NCI-H1048 (cell line): ENCODE measurements at places on chromosomes 3 and 15.

GRCh38 chr3:71064291-71064955 lies 519.1 kb downstream of the FOXP1 start:
- no peak for DNase-seq

- DNase-seq = no peak
Observed at GRCh38 chr3:72768006-72768441, 80.2 kb downstream of the SHQ1 start.

DNA sequence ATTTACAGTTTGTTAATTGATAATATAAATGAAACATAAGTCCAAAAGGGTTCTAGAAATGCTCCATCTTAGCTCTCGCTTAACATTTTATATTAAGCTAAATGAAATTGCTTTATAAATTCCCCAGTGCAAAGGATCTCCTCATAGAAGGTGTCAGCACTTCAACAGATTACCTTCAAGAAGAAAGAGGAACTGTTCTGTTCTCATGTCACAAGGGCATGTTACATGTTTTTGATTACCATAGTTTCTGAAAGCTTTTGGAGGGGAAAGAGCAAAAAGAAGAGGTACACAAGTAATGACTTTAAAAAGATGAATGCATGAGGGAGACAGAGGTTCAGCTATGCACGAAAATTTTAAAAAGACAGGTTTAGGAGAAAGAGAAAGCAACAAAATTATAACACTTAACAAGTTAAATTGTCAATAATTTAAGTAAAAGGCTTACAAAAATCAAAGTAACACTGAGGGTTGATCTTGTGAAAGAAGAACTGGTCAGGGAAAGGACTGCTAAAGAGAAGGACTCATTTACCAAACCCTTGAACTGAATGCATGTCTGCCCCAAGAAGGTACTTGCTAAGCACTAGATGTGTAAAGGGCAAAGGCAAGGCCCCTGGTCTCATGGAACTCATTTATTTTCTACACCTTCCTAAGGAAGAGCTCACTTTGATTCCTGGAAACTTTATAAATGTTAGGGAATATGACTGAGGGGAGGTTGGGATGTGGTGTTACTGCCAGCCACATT lies 45.1 kb downstream of the CCDC191 start:
- DNase-seq = no peak

DNA sequence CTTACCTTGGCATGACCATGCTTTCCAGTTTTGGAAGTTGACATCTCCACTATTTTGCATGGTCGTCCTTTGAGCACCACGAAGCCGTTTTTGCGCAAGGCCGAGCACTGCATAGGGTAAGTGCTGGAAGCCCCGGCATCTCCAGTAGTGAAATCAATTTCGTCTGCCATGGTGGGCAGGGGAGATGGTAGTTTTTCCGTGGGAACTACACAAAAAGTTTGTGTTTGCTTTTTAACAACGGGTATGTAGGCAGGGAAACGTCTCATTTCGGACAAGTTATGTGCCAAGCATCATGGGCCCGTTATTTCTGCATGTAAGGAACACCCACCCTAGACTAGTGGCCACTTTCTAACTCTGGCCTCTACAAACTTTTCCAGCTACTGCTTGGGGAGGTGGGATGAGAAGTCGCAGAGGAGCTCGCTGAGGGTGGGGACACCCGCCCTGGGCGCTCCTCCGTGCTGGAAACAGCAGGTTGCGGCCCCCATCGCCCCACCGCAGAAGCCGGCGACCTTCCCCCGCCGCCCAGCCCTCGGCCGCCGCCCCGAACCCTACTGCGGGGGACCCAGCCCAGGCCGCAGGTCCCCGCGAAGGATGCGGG lies 701 bp downstream of the EIF5A2 start:
- no peak for DNase-seq

- DNase-seq = no peak
Observed at GRCh38 chr3:187210545-187211327, 13.4 kb downstream of the RTP1 start.

- DNase-seq = no peak
Observed at GRCh38 chr3:195566797-195567196, 16.9 kb downstream of the APOD start.

GRCh38 chr3:138875754-138876664 lies 41.3 kb upstream of the PIK3CB start:
- DNase-seq = no peak

DNA sequence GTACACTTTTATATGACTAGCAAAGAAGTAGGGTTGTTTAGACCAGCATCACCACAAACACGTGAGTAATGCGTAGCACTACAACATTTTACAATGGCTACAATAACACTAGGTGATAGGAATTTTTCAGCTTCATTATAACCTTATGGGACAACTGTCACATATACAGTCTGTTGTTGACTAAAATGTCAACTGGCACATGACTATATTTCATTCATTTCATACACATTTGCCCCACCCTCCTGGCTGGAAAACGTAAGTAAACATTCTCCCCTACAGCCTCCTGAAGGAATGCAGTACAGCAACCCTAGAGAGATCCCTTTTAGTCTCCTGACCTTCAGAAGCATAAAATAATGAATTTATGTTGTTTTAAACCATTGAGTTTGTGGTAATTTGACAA lies 16.2 kb downstream of the RIOX2 start:
- DNase-seq = no peak

DNA sequence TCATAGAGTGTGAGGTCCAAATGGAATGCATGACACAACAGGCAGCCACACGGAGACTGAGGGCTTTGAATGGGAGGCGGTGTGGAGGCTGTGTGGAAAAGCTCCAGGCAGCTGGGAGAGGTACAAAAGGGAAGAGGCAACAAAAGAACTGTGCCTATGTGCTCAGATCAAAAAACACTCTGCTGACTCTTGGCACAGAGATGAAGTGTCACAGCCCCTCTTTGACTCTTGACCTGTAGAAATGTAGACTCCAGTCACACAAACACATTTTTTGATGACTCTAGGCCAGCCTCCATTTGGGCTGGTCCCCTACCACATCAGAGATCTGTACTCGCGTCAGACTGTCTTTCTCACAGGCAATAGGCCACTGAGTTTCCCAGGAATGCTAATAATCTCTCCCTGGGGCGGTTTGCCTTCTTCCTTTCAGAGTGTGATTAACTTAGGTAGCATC lies 456.0 kb downstream of the TUSC7 start:
- DNase-seq = no peak

DNA sequence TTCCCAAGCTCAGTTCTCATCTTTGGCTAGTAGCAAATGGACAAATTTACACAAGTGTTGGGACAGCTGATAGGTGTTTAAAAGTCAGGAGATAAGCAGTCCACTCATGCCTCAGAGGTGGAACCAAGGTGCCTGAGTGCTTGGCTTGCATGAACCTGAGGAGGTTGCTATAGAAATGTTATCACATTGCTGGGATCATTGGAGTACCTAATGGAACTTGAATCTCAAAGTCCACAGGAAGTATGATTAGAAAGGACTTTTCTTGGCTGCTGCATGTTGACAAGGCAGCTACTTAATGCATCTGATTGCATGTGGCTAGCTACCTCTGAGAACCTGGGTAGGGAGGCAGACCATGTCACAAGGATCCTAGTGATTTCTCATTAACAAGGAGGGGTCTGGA lies 39.5 kb upstream of the C3orf80 start:
- no peak for DNase-seq

DNA sequence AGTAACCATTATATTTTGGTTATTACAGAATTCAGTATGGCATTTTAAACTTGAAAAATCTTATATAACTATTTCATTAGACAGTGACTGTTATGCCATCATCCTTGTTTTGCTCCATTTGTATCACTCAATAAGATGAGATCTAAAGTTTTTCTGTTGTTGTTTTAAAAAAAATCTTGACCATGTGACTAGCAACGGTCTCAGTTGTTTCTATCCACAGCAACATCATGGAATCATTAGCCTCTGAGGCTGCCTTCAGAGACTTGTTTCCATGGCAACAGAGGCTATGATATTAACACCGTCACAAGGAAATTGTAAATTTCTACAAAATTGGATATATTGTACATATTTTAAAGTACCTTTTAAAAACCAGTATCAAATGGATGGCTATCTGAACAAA lies 129.8 kb downstream of the DLG1 start:
- no peak for DNase-seq

DNA sequence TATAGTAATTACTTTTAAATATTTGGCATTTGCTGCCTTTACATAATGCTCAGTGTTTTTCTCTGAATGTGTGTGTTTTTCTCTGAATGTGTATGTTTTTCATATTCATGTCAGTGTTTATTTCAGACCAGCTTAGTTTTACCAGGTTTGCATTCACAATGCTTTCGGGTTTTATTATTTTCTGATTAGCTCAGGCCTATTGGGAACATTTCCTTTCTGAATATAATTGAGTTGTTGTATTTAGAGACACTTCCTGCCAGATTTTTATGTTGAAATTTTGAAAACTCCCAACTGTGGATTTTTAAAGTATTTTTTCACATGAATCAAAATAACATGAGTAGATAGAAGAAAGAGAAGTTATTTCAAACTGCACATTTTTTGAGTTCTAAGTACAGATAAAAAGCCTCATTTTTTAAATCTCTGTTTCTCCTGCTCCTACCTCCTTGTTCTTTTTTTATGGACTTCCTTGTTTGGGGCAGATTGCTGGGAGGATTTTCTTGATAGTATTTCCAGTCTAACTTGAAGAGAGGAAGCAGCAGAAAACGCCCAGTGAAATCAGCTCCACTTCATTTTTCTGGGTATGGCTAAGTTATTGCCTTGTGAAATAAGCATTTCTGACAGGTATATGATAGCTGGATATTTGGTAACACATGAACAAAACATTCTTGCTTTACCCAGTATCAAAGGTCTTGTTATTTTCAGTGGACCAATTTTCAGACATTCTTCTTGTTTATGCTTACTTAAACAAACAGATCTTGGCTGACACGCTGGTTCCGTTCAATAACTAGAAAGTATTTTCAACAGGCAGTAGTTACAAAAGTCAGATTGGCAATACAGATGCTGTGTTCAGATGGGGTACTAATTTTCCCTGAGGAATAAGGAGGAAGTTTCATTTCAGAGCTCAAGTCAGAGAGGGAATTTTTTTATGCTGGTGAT lies 70.7 kb downstream of the RIOX2 start:
- no peak for DNase-seq

DNA sequence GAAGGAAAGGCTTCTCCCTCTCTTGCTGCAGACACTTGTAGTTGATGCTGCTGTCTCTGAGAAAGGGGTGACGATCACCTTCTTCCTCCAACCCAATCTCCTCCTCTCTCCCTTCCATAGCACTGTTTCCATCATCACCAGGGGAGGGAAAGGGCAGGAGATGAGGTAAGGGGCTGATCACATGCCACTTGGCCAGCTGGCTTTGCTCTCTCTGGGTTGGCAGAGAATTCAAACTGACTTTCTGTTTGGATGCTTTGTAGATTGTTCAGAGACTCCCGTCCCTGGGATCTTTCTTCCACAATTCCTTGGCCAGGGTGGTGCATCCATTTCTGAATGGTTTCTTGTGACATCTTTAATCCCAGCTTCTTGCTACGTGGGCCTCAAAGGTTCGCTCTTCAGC lies 43.2 kb upstream of the ZNF148 start:
- DNase-seq = no peak

GRCh38 chr3:131847966-131848510 lies 186.8 kb downstream of the CPNE4 start:
- DNase-seq = no peak

DNA sequence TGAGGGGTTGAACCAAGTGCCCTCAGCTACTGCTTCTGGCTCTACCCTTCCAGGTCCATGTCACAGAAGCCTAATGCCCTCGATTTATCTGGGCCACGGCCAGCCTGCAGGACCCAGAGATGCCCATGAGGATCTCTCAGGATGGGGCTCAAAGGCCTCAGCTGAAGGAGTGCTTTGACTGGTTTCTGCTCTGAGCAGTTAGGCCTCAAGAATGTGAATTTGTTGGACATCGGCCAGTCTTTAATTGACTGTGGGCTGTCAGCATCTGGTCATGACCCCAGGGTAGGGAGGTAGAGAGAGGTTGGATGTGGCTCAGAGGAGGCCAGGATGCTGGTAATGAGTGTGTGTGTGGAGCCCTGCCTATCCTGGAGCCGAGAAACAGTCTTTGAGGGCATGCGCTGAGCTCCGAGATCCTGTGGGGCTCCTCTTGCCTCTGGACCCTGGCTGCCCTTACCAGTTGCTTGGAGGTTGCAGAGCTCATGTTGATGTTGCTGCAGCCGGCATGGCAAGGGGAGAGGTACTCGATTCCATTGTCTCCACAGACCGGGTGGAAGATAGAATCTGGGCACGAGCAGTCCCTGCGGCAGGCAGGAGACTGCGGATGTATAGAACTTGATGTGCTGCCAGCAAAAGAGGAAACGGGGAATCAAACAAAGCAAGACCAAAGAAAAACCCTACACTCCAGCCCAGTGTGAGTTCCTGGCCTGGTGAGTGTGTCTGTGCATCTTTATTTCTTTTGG lies 49.1 kb upstream of the RAB6B start:
- no peak for DNase-seq

GRCh38 chr3:116939091-116939490 lies 229.5 kb downstream of the TUSC7 start:
- no peak for DNase-seq

DNA sequence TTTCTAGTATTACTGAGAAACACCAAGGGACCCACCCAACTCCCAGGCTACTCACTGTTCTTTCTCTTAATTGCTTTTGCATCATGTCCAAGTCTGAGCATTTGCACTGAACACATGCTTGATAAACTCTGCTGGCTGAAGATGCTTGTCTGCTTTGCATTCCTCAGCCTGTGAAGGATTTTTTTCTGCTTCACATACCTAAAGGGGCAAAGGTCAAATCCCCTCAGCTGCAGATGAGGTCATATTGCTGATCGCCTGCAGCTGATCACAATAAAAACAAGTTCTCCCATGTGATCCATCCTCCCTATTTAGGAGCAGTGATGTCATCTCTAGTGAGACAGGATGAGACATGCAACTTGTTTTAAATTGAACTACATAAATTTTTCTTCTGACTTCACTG lies 84.6 kb upstream of the DCBLD2 start:
- DNase-seq = no peak

- no peak for DNase-seq
Observed at GRCh38 chr3:51709004-51709420, 2.1 kb downstream of the GRM2 start.

- DNase-seq = no peak
Observed at GRCh38 chr15:91319371-91320059, 219.5 kb downstream of the SV2B start.

- DNase-seq = no peak
Observed at GRCh38 chr3:158718490-158719170, 13.6 kb downstream of the RARRES1 start.

DNA sequence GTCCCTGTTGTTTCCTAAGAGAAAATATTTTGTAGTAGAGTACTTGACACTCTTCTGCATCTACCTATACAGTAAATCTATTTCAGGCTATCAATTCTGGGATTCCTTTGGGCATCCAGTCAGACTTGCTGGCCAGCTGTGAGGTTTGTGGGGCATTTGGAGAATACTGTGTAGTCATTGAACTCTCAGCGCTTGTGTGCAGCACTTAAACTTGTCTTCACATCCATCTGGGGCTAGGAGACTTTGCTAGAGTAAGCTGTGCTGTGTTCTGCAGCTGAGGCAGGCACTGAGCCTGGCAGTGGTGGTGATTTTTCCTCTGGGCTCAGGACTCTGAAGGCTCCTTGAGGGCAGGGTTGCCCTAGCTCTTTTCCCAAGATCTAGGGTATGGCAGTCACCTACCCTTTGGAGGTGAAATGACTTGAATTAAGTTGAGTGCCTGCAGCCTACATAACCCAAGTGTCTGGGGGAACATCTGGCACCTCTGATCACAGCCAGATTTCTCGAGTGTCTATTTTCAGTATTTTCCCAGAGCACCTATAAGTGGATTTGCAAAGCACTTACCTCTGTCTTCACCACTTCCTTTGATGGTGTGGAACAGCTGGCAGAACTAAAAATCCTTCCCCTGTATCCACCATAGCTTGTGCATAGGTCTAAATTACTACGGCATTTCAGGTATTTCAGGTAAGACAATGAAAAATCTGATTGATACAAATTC lies 19.3 kb downstream of the CLSTN2 start:
- no peak for DNase-seq
